ENCODE measurements at places on chromosomes 7 and 10.

DNA sequence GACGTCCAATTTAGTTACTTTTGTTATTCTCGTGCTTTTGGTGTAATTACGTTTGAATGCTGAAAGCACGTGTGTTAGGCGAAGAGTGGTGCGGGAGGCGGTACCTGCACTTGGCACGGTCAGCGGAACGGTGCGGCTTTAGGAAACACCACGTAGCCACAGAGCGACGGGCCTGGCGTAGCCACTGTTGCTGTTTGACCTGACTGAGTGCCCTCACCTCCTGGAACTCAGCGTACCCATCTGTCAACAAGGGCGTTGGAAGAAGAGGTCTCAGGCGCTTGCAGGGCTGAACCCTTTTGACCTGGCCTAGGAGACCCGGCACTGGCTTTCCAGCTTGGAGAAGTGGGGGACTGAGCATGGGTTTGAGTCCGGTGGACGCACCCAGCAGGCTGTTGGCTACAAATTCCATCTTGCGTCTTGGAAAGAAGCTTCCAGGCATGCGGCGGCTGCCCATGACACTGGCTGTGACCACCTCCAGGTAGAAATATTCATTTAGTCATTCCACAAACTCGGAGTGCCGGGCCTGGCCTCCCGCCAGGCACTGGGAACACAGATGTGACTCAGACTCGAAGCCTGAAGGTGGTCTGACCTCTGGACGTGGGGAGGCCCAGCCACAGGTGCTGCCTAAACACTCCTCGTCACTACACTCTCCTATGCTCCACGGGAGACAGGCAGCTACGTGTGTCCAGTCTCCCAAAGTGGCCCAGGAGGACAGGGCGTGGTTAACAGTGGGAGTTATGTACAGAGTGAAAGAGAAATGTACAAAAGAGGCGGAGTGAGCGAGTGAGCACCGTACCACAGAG lies 22.2 kb downstream of the FAM20C start:
- DNase-seq: no peak

- DNase-seq: no peak
Observed at GRCh38 chr10:50866317-50866716, 19.1 kb downstream of the A1CF start.

- no peak for DNase-seq
Observed at GRCh38 chr7:47221826-47222225, 360.1 kb downstream of the TNS3 start.

- no peak for DNase-seq
Observed at GRCh38 chr7:48408731-48409130, 237.5 kb downstream of the ABCA13 start.

DNA sequence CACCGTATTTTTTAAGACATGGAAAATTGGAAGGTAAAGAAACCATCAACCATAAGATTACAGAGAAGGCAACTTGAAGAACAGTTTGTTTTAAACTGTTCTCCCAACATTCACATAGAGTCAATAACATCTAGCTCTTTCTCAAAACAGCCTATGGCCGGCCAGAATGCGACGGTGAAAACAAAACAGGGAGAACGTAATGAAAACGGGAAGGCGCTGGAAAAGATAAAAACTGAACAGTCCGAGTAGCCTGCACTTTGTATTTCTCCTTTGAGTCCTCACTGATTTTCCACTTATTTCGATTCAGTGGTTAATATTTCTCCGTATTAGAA lies 637 bp downstream of the MICU1 start:
- DNase-seq: no peak

DNA sequence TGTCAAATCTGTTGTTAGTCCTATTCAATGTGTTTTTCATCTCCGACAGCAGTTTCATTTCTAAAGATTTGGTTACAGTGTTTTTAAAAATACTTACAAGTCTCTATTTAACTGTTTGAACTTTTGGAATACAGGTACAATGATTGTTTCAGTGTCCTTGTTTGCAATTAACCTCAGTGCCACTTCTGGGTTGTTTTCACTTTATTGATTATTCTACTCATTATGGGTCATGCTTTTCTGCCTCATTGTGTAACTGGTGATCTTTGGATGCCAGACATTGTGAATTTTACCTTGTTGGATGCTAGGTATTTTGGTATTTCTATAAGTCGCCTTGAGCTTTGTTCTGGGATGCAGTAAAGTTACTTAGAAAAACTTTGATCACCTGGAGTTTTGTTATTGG lies 331.3 kb downstream of the AUTS2 start:
- DNase-seq: no peak

DNA sequence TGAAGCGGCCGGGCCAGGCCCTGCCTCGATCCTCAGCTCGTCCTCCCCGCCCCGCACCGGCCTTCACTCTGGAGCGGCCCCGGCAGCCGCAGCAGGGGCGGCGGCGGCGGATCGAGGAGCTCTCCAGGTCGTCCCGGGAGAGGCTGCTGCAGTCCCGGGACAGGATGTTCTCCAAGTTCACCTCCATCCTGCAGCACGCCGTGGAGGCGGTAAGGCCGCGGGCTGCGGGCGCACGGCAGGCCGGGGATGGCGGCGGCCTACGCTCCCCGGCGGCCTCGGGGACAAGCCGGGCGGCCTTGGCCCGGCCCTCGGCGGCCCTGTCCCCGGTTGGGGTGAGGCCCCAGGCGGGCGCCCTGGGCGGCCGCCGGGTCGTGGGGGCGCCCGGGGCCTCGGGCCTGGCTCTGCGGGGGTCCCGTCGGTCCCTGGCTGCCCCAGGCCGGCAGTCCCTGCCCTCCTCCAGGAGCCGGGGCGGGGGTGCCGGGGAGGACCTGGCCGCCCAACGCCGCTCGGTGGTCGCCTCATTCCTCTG lies 399 bp downstream of the FHIP2A start:
- DNase-seq: peak; percentile 50

DNA sequence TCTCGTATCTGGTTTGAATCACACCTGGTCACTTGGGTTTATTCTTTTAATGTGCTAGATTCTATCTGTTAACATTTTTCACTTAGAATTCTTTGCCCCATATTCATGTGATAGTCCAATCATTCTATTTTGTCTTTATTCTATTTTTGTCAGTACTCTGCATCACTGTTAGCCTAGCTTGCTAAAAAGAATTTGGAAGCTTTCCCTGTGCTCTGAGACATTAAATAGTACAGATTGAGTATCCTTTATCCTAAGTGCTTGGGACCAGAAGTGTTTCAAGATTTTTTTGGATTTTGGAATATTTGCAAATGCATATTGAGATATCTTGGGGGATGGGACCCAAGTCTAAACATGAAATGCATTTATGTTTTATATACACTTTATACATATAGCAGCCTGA lies 51.0 kb downstream of the RALA start:
- no peak for DNase-seq

- DNase-seq: no peak
Observed at GRCh38 chr7:75536491-75536890, 44.4 kb downstream of the SPDYE5 start.

GRCh38 chr7:4436936-4437335 lies 245.2 kb upstream of the FOXK1 start:
- DNase-seq: no peak

DNA sequence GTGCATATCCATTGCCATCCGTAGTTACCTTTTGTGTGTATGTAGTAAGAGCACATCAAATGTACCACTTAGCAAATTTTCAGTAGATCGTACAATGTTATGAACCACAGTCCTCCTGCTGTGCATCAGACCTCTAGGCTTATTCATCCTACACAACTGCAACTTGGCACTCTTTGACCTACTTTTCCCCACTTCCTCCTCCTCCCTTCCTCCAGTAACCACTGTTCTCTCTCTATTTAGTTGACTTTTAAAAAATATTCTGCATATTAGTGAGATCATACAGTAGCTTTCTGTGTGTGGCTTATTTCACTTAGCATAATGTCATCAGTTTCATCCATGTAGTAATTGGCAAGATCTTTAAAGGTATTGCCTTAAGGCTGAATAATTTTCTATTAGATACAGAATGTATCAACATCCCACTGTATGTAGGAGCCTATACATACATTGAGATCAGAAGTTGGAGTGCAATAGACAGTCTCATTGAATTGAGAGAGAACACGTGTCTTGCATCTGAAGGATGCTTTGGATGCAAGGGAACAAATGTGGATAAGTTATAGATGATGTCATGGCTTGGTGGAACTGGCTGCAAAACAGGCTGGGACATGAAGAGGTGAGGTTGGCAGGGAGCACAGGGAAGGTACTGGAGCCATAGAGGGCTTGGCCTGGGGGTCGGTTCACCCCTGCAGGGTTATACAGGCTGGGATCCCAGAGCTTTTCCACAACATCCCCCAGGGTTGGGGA lies 83.0 kb upstream of the FAM180A start:
- DNase-seq: peak; percentile 50

DNA sequence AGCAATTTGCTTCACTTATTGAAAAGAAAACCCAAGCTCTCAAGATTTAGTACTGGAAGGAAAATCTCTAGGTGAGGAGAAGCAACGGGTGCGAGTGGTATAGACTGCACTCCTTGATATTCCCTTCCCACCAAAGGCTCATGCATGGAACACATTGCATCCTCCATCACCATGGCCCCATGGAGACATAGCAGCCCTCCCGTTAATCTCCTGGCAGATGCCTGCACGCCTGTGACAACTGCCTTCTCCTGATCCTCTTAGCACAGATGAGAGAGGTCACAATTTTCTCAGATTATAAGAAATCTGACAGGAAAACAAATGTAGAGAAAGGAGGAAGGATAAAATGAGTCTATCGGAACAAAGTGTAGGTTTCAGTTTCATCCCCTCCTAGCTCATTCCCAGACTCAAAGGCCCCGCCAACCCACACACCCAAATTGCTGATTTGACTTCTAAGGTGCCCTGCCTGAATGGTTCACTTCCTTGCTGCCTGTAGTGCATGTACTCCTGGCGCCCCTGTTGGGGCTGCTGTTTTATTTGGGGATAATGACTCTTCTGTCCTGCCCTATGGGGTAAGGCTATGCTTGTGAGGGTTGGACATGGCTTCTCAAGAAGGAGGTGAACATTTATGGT lies 50.0 kb downstream of the PLXNA4 start:
- no peak for DNase-seq

GRCh38 chr7:36090976-36091873 lies 61.8 kb upstream of the EEPD1 start:
- DNase-seq: no peak

- DNase-seq: no peak
Observed at GRCh38 chr10:101286248-101287046, 57.2 kb upstream of the LBX1 start.

DNA sequence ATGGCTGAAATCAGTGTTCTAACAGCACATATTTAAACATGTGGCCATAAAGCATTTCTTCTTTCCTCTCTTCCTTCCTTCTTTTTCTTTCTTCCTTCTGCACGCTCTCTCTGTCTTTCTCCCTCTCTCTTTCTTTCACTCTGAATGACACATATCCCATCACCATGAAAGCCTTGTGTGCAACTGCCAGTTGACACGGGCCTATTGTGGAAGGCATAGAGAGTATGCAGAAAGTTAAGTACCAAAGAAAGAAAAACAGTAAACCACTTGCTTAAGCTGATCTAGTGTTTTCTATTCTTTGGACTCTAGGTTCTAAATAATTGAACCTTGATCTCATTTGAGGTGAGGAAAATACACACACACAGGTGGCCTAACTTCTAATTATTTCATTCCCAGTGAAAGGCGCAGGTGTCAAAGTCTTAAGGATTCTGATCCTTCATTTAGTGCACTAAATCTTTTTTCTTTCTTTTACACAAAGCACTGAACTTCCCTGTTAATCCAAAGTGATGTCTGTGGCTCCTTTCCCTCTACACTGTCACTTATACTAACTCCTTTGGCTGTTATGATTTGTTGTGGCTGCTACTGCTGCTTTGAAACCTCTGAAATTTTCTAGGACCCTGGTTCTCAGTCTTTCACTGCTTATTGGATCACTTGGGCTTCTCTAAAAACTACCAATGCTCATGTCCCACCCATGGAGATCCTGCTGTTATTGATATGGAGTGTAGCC lies 17.7 kb downstream of the DKK1 start:
- no peak for DNase-seq

DNA sequence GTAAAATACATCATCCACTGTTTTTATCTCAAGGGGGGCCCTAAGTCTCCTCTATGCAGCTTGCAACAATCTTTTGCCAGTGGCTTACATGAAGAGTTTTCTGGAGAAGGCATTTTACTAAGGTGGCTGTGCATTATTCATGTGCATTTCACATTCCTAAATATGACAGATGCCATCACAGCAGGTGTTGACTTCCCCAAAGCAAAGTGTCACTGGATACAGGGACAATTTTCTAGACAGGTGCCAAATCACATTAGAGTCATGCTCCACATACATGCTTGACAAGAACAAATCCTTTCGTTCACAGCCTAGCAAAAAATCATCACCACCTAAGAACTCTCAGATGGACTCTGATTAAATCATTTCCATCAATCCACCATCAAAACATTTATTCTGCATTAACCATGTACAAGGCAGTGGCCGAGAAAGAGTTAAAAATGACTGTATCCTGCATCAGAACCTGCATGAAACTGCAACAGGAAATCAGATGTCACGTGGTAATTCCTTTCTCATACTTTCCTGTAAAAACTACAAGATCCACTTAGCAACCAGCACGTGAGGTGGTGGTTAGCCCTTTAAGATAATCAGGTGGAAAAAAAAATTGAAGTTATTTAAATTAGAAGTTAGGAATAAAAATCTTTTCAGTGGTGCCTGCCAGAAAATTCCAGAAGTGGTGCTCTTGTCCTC lies 88.2 kb upstream of the AFAP1L2 start:
- DNase-seq: peak; percentile 34

- DNase-seq: no peak
Observed at GRCh38 chr10:72030762-72031543, 57.4 kb downstream of the SPOCK2 start.

DNA sequence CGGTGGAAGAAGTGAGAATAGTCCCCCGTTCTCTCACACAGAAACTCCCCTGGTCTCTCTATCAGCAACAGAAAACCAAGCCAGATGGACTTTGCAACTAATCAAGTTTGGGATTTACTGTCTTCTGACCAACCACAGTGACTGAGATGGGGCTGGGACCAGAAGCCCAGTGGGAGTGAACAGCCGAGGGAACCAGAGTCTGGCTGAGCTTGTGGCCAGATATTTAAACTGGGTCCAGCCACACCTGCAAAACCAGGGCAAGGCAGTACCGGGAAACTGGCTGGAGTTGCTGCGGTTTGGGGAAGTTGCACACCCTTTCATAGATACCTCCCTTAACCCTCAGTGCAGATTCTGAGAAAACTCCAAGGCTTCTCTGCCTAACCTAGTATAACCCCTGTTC lies 6.0 kb downstream of the GSTK1 start:
- DNase-seq: no peak

- DNase-seq: no peak
Observed at GRCh38 chr10:125828311-125828710, 5.0 kb downstream of the BCCIP start.

GRCh38 chr7:35802102-35802466 lies 1.2 kb downstream of the SEPTIN7 start:
- DNase-seq: no peak

- DNase-seq: no peak
Observed at GRCh38 chr10:108358912-108359311, 1194.4 kb upstream of the SORCS1 start.

- peak; percentile 55 for DNase-seq
Observed at GRCh38 chr10:63083904-63084689, 49.0 kb upstream of the NRBF2 start.

- no peak for DNase-seq
Observed at GRCh38 chr7:36904101-36904500, 179.8 kb upstream of the AOAH start.

- no peak for DNase-seq
Observed at GRCh38 chr10:53361281-53361680, 588.7 kb upstream of the MBL2 start.

Data from CD4-positive, alpha-beta T cell treated with Interleukin-15 for 4 hours (primary cell).